ENCODE measurements at places on chromosomes 5 and 9. TPM values are rescaled to one million over a fixed set of nuclear protein-coding genes. Genes with fewer than 3 reads are reported as not detected.
A peak's percentile ranks its signal among the peaks of the same experiment; 100 is the strongest.

- H3K27ac ChIP-seq, result no peak overlapping the region
- H3K27me3 ChIP-seq, result no peaks in the 10 kb centered on the region
- H3K4me3 ChIP-seq, result no peak overlapping the region
- H3K36me3 ChIP-seq, result no peaks in the 10 kb centered on the region
- DNase-seq, result no peak
These were observed 9.0 kb downstream of the NDUFS4 start for GRCh38 chr5:53569453-53569852.

- no peaks in the 10 kb centered on the region for H3K36me3 ChIP-seq
- no peak overlapping the region for H3K4me3 ChIP-seq
- DNase-seq, result no peak
These were observed 5.5 kb downstream of the C9orf85 start for GRCh38 chr9:71916834-71917534.

Gene GPX8
- 198 TPM for total RNA-seq

Gene CCNO
- 1.7 TPM for total RNA-seq

GRCh38 chr5:138022912-138023311 is 10.0 kb downstream of the FAM13B start:
- no peak overlapping the region for H3K27ac ChIP-seq
- H3K4me3 ChIP-seq, result no peak overlapping the region
- no peak for DNase-seq

DNA sequence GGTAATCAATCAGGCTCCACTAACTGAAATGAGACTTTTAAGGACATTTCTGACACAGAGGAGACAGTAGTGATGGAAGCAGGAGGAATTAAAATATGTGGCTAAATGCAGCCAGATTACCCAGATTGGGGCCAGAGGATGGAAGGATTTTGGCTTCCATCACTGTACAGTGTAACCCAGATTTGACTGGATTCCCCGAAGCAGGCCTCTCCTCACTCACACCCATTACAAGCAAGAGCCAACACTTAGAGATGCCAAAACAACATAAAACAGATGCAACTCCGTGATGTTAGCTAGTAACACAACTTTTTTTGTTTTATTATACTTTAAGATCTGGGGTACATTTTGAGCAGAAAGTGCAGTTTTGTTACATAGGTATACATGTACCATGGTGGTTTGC is 17.6 kb downstream of the TEK start:
- H3K27me3 ChIP-seq, result no peaks in the 10 kb centered on the region
- H3K27ac ChIP-seq, result no peak overlapping the region
- no peak overlapping the region for H3K4me3 ChIP-seq
- peaks cover 41% of the 10 kb centered on the region for H3K4me1 ChIP-seq
- H3K36me3 ChIP-seq, result no peaks in the 10 kb centered on the region
- no peak for DNase-seq

GRCh38 chr5:159441441-159441840 is 111.2 kb upstream of the IL12B start:
- H3K27ac ChIP-seq, result no peak overlapping the region
- peaks cover 2% of the 10 kb centered on the region for H3K36me3 ChIP-seq
- no peak overlapping the region for H3K4me3 ChIP-seq
- no peaks in the 10 kb centered on the region for H3K4me1 ChIP-seq

GRCh38 chr5:139650689-139651042 is 2.5 kb downstream of the CXXC5 start:
- H3K27me3 ChIP-seq, result no peaks in the 10 kb centered on the region
- DNase-seq, result no peak
- peak overlapping the region; percentile 99 for H3K4me3 ChIP-seq
- peaks cover 55% of the 10 kb centered on the region for H3K4me1 ChIP-seq

Gene GABBR2
- 0.12 TPM for total RNA-seq

DNA sequence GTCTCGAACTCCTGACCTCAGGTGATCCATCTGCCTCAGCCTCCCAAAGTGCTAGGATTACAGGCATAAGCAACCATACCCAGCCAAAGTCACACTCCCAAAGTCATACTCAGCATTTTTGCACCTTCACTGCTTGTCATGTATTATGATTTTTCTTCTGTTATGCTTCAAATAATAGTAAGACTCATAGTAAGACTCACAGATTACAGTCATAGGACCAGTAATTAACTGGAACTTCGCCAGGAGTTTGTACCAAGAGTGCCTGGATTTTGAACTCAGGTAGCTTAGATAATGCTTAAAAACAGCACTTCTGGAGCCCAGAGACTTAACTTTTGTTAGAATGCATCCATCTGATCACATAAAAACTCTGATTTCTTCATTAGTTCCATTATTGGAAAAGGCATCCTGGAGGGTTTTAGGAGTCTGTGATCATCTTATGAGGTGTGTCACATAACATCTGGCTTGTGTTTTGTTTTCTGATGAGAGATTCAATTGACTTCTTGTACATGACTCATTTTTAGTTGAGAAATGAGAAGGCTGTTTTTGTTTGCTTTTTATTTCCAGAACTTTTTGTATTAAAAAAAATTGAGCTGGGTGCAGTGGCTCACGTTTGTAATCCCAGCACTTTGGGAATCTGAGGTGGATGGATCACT is 131.5 kb downstream of the ADAMTS19 start:
- H3K27me3 ChIP-seq, result peaks cover 3% of the 10 kb centered on the region
- H3K4me1 ChIP-seq, result no peaks in the 10 kb centered on the region
- H3K4me3 ChIP-seq, result no peak overlapping the region
- no peaks in the 10 kb centered on the region for H3K36me3 ChIP-seq
- DNase-seq, result no peak
- H3K27ac ChIP-seq, result no peak overlapping the region

DNA sequence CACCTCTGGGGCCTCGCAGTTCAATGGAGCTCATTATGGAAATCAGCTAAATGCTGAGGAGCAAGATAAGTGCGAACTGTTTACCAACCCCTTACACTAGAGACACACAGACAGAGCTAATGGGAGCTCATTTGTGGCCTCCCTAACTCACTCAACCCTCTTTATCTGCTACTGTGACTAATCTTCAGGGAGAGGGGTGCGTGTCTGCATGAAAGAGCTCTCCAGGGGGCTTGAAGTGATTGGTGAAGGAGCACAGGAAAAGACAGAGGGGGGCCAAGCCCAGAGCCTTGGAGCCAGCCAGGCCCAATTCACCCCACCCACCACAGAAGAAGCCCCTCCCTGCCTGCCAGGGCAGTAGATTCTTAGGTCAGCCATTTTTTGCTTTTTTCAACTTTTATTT is 466.8 kb upstream of the BRINP1 start:
- no peak overlapping the region for H3K27ac ChIP-seq
- H3K4me1 ChIP-seq, result no peaks in the 10 kb centered on the region
- no peak for DNase-seq
- H3K36me3 ChIP-seq, result no peaks in the 10 kb centered on the region
- H3K4me3 ChIP-seq, result no peak overlapping the region

DNA sequence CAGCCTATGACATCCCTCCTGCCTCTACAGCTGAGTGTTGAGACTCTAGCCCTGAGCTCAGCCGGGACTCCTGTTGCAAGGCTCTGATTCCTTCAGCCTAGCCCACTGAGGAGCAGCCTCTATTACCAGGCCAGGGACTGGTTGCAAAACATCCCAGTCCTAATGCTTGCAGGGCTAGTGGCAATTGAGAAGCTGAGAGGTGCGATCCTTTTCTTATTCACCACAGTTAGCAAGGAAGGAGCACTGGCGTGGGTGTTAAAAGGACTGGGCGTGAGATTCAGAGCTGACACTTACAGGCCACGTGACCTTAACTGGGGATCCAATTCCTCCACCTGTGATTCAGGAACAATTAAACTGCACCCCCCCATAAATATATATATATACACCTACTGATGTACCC is 58.8 kb downstream of the GARNL3 start:
- peaks cover 2% of the 10 kb centered on the region for H3K4me1 ChIP-seq
- H3K27ac ChIP-seq, result no peak overlapping the region
- H3K27me3 ChIP-seq, result no peaks in the 10 kb centered on the region
- DNase-seq, result no peak
- H3K4me3 ChIP-seq, result no peak overlapping the region

DNA sequence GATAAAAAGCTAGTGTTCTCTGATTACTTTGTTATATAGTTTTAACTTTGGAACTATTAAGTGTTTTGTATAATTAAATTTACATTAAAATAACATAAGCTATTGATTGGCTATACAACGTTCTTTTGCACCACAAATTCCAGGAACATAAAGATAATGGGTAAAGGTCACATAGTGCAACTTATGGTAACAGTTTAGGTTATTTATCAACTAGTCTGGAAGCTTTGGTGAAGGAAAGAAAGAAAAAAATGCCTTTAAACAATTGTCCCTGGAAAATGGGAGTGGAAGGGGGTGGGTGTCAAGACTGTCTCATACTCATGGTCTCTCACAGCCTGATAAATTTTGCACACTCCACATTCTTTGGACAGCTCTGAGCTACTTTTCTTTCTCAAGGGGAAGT is 17.1 kb upstream of the SPARC start:
- no peak overlapping the region for H3K27ac ChIP-seq
- no peaks in the 10 kb centered on the region for H3K36me3 ChIP-seq
- no peak for DNase-seq
- H3K27me3 ChIP-seq, result no peaks in the 10 kb centered on the region
- no peak overlapping the region for H3K4me3 ChIP-seq

Gene CDO1
- total RNA-seq, result 3.3 TPM

- no peak within 1 kb of the TSS for H3K27ac ChIP-seq
- H3K4me1 ChIP-seq, result peaks cover 7% of the 10 kb centered on the region
- no peaks in the 10 kb centered on the region for H3K36me3 ChIP-seq
- H3K4me3 ChIP-seq, result no peak within 1 kb of the TSS
- DNase-seq, result no peak
These were observed at the start of gene LRRC14B for GRCh38 chr5:191036-191948. Gene LRRC14B (plus strand): TSS chr5:191495. CDS start chr5:191539, 44 bp downstream.

GRCh38 chr5:126613941-126614592 is 13.3 kb downstream of the PHAX start:
- no peaks in the 10 kb centered on the region for H3K27me3 ChIP-seq
- no peak for DNase-seq
- no peak overlapping the region for H3K4me3 ChIP-seq
- H3K27ac ChIP-seq, result no peak overlapping the region
- peaks cover 17% of the 10 kb centered on the region for H3K36me3 ChIP-seq

Gene FGF1
- total RNA-seq, result 6.9 TPM

DNA sequence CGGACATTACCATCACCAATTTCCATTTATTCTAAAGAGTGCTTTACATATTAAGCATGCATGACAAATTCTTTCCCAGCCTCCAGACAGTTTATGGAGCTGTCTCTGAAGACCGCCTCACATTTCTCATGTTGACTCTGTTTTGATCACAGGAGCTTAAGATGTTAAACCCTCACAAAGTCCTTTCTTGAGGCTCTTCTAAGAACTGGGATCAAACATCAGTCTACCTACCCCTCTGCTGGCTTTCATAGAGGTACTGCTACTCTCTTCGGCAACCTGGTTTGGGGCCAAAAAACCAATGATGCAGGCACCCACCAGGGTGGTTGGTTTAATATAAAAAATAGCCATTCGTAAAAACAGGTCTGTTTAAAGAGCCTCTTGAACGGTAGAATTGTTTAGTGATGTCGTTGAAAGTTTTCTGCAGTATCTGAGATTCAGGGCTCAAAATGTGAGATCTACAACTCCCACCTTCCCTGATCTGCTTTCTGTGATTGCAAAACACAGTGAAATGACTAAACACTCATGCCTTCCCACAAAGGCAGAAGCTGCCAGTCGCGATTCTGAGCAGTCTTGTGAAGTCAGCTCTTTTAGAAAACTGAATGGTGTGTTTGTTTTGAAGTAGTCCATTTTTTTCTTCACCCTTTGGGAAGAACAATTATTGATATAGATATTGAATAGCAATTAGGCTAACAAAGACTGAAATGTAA is 3.5 kb downstream of the RXFP3 start:
- H3K27ac ChIP-seq, result no peak overlapping the region
- peaks cover 5% of the 10 kb centered on the region for H3K4me1 ChIP-seq
- H3K4me3 ChIP-seq, result no peak overlapping the region

GRCh38 chr5:2007878-2008501 is 125.3 kb upstream of the IRX4 start:
- H3K36me3 ChIP-seq, result peaks cover 2% of the 10 kb centered on the region
- peaks cover 15% of the 10 kb centered on the region for H3K27me3 ChIP-seq
- H3K4me3 ChIP-seq, result no peak overlapping the region
- no peak for DNase-seq

DNA sequence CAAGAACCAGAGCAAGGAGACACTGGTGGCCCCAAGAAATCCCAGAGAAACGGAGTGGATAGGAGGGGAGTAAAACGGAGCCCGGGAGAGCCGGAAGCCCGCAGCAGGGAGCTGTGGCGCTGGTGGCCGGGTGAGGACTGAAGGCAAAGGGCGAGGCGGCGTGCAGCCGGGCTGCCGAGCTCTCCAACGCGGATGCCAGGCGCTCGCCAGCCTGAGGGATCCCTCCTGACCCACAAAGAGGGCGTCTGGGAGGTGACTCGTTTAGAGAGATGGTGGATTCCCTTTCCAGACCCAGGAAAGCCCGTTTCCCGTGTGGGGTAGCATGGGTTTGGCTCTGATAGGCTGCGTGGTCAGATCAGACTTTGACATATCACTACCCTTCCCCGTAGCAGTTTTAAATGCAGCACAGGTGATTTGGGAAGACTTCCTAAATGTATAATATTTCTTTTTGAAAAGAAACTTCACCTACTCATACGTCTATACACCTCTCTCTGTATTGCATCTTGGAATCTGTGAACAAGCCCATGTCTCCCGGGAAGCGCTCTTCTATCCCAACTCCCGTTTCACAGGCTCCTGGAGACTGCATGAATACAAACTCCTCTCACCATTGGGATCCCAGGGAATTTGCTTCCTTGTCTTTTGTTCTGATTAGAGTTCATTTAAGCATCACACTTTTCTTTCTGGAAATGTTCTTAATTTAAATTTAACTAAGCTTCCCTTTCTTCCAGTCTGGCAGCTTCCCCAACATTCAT is 158.1 kb downstream of the C9orf152 start:
- H3K27me3 ChIP-seq, result no peaks in the 10 kb centered on the region
- H3K27ac ChIP-seq, result peak overlapping the region; percentile 94
- H3K4me3 ChIP-seq, result peak overlapping the region; percentile 98
- peaks cover 46% of the 10 kb centered on the region for H3K4me1 ChIP-seq
- DNase-seq, result peak; percentile 87
- H3K36me3 ChIP-seq, result no peaks in the 10 kb centered on the region

GRCh38 chr5:142807372-142807911 is 37.3 kb downstream of the ARHGAP26 start:
- peak overlapping the region; percentile 17 for H3K27ac ChIP-seq
- no peaks in the 10 kb centered on the region for H3K36me3 ChIP-seq
- H3K4me3 ChIP-seq, result no peak overlapping the region
- H3K4me1 ChIP-seq, result peaks cover 37% of the 10 kb centered on the region
- DNase-seq, result no peak

GRCh38 chr5:15807871-15808270 is 307.9 kb downstream of the FBXL7 start:
- peak overlapping the region; percentile 72 for H3K27ac ChIP-seq
- H3K4me1 ChIP-seq, result peaks cover 39% of the 10 kb centered on the region
- H3K4me3 ChIP-seq, result no peak overlapping the region
- H3K36me3 ChIP-seq, result no peaks in the 10 kb centered on the region

- DNase-seq, result no peak
- H3K27me3 ChIP-seq, result no peaks in the 10 kb centered on the region
- no peak overlapping the region for H3K4me3 ChIP-seq
- peaks cover 14% of the 10 kb centered on the region for H3K36me3 ChIP-seq
- peak overlapping the region; percentile 13 for H3K27ac ChIP-seq
- H3K4me1 ChIP-seq, result peaks cover 9% of the 10 kb centered on the region
These were observed 121.6 kb downstream of the MEF2C start for GRCh38 chr5:88761269-88761850.

Gene PRR16
- 10.7 TPM for total RNA-seq

GRCh38 chr5:175383350-175383749 is 60.6 kb downstream of the DRD1 start:
- H3K4me1 ChIP-seq, result no peaks in the 10 kb centered on the region
- H3K4me3 ChIP-seq, result no peak overlapping the region
- peaks cover 16% of the 10 kb centered on the region for H3K27me3 ChIP-seq
- no peak for DNase-seq
- no peaks in the 10 kb centered on the region for H3K36me3 ChIP-seq

Measured in chondrocyte (in vitro differentiated cells).